ENCODE measurements at places on chromosomes 12 and 14. TPM values are rescaled to one million over a fixed set of nuclear protein-coding genes. Genes with fewer than 3 reads are reported as not detected.

Gene SNAPC1
- total RNA-seq: 9.9 TPM

Gene RNASE4
- total RNA-seq: 23.6 TPM

DNA sequence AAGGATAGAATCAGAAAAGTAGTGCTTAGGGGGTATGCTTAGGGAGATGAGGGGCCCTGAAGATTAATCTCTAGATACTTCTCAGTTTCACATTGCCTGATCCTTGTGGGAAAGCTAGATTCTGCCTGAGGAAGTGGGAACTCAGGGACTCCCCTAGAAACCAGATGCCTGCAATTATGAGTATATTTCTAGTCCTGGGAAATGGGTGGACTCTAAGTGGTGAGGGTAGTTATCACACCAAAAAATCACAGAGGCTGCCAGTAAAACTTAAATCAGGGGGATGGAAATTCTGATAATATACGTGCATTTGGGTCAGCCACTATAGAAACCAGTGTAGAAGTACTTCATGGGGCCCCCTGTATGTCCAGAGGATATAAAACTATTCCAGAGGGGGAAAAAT is 18.3 kb downstream of the HOXC4 start:
- H3K27ac ChIP-seq: no peak overlapping the region
- DNase-seq: no peak
- no peaks in the 10 kb centered on the region for H3K4me1 ChIP-seq
- H3K27me3 ChIP-seq: peaks cover 64% of the 10 kb centered on the region
- no peak overlapping the region for H3K4me3 ChIP-seq

Gene TGFB3
- total RNA-seq: 200 TPM

Gene PTGER2
- 2.5 TPM for total RNA-seq

DNA sequence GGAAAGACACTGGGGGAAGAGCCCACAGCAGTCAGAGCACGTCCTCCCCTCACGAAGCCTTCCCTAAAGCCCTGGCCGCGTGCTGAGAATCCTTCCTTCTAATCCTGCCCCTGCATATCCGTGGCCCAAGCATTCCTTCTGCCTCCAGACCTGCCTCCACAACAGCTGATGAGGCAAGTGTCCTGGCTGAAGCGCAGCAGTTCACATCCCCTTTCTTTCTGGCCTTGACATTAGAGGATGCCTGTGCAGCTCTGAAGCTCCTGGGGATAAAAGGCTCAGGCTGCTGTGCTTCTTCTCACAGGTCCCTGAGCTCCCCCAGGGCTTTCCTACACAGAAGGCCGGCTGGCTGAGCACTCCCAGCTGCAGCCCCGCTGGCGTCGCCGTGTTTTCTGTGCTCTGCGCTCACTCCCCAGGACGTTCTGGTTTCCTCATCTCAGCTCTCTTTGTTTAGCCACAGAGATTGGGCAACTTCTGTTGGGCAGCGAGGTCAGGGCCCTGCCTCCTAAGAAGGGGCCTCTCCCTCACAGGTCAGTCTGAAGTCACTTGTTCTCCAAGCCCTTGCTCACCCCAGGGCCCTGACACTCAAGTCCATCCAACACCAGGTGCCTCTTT is 45.8 kb downstream of the NINJ2 start:
- H3K27me3 ChIP-seq: no peaks in the 10 kb centered on the region
- H3K36me3 ChIP-seq: no peaks in the 10 kb centered on the region
- no peak for DNase-seq
- peaks cover 29% of the 10 kb centered on the region for H3K4me1 ChIP-seq
- H3K4me3 ChIP-seq: no peak overlapping the region

- no peaks in the 10 kb centered on the region for H3K4me1 ChIP-seq
- H3K36me3 ChIP-seq: no peaks in the 10 kb centered on the region
- H3K27ac ChIP-seq: no peak overlapping the region
- H3K4me3 ChIP-seq: no peak overlapping the region
Measured at GRCh38 chr12:81450920-81451739, 308.0 kb downstream of the PPFIA2 start.

Gene NKX2-1
- not detected for total RNA-seq

Gene PPFIA2
- 0.46 TPM for total RNA-seq

Data from chondrocyte (in vitro differentiated cells).